NCI-H146 (cell line): ENCODE measurements at places on chromosomes 2 and 18.

GRCh38 chr2:120398051-120398995 lies 52.4 kb downstream of the INHBB start:
- DNase-seq, result no peak

DNA sequence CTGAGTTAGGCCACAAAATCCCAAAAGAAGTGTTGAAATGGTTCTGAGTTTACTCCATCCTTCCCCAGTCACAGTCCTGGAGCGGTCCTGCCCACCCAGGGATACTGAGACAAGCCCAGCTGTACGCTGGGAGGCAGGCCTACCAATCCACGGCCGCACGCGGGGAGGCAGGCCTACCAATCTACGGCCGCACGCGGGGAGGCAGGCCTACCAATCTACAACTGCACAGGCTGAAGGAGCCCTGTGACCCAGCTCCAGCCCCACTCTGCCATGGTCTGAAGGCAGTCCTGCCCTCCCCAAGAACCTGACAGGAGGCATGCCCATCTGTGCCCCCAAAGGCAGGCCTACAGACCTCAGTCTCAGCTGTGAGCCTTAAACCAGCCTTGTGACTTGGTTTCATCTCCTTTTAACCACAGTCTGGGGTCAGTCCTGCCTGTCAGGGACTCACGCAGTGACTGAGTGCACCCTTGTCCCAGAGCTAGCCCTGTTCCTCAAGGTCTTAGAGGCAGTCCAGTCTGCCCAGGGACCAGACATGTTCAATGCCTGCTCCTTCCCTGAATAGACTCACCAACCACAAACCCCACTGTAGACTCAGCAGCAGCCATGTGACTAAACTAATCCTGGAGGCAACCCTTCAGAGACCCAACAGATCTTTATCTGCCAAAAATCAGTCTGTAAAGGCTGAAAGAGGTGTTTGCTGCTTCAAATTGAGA lies 36.8 kb downstream of the GPC1 start:
- DNase-seq, result no peak

DNA sequence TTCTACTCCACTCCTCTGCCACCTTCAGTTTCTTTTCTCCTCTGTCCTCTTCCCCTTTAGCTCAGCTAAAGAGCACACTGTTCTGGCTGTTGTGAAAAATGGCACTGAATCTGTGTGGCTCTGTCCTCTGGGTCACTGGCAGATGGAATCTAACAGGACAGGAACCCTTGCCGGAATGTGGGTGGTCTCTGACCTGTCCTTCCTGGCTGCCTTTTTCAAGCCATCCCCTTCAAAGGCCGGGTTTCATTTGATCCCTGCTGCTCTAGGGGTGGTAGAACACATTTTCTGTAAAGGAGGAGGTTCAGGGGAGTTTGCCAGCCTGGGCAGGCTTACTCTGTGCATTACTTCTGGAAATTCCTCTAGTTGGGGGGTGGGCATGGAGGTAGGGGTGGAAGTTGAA lies 29.9 kb downstream of the MTCL1 start:
- DNase-seq, result no peak

- no peak for DNase-seq
Observed at GRCh38 chr2:150963336-150963735, 298.3 kb downstream of the RBM43 start.

- DNase-seq, result no peak
Observed at GRCh38 chr2:187302586-187302985, 145.5 kb downstream of the CALCRL start.

DNA sequence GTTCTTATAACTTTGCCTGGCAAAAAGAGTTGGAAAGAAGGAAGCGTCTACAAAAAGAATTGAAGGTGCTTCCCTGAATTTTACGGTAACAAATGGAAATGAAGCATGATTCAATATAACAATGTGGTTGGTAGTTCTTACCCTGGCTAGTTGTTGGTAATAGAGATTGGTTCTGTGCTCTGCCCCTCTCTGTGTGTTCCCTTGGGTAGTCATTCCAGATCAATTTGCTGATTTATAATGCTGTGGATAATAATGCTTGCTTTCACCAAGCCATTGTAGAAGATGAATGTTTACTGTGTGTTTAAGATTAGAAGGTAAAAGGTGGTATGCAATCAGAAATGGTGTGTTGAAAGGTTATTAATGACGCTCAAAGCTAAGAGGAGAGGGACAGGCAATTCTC lies 577.8 kb upstream of the NXPH2 start:
- peak; percentile 69 for DNase-seq

- DNase-seq, result no peak
Observed at GRCh38 chr2:32849456-32850194, 97.1 kb upstream of the LTBP1 start.

GRCh38 chr2:241992753-241993152 lies 123.2 kb downstream of the RTP5 start:
- no peak for DNase-seq
